ENCODE measurements at places on chromosomes 3 and 15. TPM values are rescaled to one million over a fixed set of nuclear protein-coding genes. Genes with fewer than 3 reads are reported as not detected.

GRCh38 chr15:91592567-91592966 is 260.9 kb upstream of the SLCO3A1 start:
- no peak for DNase-seq

Gene CLDN18
- not detected for polyA plus RNA-seq

Gene NR2E3
- 0.12 TPM for polyA plus RNA-seq

DNA sequence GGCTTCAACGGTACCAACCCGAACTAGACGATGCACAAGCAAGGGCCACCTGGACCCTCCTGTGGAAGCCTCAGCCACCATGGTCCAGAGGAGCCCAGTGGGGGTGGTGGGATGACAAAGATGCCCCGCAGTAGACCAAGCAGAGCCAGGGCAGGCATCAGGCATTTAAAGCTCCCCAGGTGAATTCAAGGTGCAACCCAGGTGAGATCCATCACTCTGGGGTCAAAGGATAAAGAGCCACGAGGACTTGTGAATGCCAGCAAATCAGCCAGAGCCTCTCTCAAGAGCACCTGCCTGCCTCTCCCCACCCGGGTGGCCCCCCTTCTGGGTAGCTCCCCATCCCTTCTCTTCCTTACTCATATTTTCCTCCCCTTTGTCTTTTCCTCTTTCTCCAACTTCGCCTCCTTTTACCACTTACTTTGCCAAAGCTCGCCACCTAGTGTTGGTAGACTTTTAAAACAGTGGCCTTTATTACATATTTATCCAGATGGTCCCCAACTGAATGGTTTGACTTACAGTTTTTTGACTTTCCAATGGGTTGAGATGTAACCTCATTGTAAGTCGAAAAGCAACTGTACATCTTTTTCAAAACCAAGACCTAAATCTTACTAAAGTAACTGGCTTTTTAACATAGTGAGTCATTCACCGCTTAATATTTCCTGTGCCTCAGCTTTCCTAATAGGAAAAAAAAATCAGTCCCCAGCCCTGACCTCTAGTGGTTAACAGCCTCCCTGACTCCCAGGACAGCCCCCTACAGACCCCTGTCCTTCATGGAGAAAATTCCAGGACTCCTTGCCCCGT is 18.8 kb downstream of the PLA2G4F start:
- DNase-seq = no peak

- DNase-seq = no peak
These were observed 8.0 kb upstream of the CCDC33 start for GRCh38 chr15:74227968-74228722.

DNA sequence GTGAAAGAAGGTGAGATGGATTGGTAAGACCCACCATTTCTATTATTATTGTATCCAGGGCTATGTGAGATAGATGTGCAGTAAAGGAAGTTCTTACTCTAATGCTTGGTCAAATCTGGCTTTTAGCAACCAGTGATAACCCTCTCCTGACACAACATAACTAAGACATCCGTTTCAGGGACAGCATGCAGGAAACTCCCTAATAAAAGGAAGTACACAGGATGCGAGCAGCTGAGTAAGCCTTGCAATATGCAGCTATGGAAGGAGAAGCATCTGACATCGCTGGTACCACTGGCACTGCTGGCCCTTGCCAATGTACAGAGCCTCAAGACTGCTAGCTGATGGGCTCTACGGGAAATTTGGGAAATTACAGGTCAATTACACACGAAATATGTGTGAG is 662.3 kb downstream of the NR2F2 start:
- DNase-seq = no peak
